ENCODE measurements at places on chromosomes 11 and 22. TPM values are rescaled to one million over a fixed set of nuclear protein-coding genes. Genes with fewer than 3 reads are reported as not detected.

ABCC8 gene
- total RNA-seq = 0.48 TPM

HBB gene
- 3,180 TPM for total RNA-seq

CCDC134 gene
- total RNA-seq = 7.5 TPM

F2 gene
- total RNA-seq = not detected

APLNR gene
- total RNA-seq = 1.7 TPM

SHISAL1 gene
- 3.9 TPM for total RNA-seq

OSM gene
- 4.8 TPM for total RNA-seq

SYT12 gene
- total RNA-seq = 3.1 TPM

OR4D5 gene
- 7.2 TPM for total RNA-seq

POLDIP3 gene
- 15.4 TPM for total RNA-seq

MISFA gene
- 1.7 TPM for total RNA-seq

CHRM1 gene
- total RNA-seq = 2.4 TPM

APOA4 gene
- 3.4 TPM for total RNA-seq

ARL2 gene
- 60.2 TPM for total RNA-seq

DNA sequence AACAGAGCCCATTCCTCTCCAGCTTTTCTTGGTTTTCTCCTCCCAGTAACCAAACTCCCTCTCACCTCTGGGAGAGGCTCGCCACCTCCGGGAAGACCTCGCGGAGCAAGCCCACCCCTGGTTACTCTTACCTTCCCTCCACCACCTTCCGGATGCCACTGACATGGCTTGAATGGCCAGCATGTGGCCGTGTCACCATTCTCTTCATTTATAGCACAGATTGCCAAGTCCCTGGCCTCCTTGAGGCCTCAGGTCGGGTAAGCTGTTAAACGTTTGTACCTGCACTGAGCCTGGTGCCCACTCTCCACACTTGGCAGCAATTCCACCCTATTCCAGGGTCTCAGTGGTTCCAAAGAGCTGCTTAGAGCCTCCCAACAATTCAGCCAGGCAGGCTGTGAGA, 8.0 kb upstream of the FXYD2 start:
- DNase-seq = no peak

DNA sequence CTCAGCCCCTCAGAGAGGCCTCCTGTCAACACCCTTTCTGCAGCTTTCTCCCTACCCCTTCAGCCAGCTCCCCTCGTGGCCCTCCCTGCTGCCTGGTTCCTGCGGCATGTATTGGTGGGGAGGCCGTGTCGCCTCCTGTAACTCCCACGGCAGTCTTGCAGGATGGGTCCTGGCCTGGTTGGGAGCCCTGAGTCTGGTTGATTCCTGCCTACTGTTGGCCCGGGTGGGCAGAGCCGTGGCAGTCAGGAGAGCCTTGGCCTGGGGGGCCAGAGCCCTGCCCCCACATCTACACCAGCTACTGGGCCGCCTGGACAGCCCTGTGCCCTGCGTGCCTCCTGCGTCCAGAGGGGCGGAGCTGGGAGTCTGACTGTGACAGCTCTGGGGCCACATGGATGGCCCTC, 30.3 kb upstream of the GRAMD4 start:
- DNase-seq = no peak

DNA sequence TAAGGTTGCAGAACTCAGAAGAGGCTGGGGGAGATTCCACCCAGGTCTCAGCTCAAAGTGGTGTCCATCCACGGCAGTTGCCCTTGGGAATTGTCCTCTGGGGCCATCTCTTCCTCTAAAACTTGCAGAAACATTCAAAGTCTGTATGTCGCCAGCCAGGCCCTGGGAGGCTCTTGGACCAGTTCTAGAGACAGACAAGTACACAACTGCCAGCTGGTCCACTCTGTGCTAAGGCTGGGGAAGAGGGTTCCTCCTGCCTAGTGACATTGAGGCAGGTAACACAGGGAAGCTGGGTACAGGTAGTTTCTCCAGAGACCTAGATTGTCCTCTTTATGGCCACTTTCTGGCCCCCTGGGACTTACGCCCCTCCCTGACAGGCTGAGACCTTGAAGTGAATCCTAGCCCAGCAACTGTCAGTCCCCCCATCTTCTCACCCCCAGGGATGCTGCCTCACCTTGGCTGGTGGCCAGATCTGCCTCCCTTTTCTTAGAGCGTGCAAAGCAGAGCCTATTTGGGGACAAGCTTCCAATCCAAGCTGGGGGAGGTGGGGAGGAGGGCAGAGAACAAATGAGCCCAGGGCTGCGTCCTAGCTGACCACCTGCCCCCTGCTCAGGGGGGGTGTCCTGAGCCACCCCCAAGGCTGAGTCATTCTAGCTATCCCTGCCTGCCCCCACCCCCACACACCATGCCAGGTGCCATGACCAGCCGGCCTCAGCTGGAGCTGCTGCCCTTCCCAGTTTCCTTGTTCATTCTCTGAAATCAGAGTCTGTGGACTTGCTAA, 8.4 kb downstream of the FAM83F start:
- DNase-seq = no peak

GRCh38 chr11:6415797-6416196, 3.1 kb downstream of the APBB1 start:
- no peak for DNase-seq

DNA sequence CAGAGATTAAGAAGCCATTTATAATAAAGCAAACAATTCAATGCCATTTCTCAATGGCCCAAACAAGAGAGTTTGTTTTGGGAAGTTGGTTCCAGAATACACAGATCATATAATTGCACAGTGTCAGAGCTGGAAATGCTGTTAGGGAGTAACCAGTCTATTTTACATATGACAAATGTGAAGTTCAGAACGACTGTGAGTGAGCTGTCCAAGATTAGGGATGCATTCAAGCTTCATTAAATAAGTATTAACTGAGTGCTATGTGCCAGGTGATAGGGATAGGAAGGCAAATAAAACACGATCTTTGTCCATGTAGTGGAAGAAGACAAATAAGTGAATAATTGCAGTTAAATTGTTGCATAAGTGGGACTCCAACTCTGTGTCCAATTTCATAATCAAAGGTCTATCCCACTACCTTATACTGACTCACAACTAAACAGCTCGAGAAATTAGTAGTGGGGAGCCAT, 33.1 kb upstream of the PICALM start:
- no peak for DNase-seq

DNA sequence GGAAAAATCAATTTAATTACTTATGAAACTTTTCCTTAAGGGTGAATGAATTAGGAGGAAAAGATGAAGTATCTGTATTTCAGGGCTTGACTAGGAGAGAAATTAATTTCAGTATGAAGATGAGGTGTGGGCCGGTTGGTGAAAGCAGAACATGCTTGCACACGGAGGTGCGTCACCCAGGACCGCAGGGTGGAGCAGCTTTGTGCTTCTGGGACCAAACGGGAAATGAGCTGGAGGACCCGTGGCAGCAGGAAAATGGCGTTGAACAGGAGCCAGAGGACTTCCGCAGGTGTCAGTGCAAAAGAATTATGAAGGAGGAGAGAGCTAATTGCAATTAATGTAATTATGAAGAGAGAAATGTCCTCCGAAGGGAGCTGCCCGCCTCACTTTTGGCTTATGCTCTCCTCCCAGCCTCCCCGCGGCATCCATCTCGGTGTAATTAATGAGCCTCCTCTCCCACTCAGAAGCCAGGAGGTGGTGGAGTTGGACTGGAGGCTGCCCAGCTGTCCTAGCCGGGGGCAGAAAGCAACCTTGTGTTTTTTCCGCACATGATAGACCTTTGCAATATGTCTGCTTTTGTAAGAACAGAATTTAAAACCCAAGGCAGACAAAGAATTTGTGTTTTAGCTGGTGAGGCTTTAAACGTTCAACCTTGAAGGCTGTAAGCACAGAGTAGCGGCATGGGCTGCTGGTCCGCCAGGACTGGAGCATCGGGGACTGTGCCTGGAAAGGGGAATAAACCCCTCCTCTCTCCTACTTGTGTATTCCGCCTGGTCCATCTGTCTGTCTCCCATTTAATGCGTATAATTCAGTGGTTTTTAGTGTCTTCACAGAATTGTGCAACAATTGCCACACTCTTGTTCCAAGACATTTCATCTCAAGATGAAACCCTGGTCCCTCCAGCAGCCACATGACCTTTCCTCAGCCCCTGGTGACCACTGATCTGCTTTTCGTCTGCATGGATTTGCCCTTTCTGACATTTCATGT, 180.6 kb downstream of the TBC1D22A start:
- DNase-seq = peak; percentile 15

GRCh38 chr11:118338637-118339061, 3.9 kb downstream of the CD3D start:
- no peak for DNase-seq

DNA sequence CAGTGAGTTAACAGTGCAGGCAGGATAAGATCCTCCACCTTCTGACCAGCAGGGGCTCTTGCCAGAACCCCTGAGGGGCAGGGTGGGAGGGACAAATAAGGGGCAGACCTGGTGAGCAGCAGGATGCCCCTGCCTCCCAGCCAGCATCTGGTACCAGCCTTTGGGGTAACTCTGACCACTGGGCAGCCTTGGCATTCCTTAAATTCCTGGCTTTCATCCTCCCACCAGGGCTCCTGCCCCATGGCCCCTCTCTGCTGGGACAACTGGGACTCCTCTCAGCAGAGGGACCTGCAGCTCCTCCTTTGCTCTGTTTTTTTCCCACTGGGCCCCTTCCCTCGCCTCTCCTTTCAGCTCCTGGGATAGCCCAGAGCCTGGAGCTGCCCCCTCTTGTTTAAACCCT, 98.0 kb upstream of the CD82 start:
- no peak for DNase-seq

GRCh38 chr22:41184679-41185078, 20.4 kb upstream of the L3MBTL2 start:
- no peak for DNase-seq

DNA sequence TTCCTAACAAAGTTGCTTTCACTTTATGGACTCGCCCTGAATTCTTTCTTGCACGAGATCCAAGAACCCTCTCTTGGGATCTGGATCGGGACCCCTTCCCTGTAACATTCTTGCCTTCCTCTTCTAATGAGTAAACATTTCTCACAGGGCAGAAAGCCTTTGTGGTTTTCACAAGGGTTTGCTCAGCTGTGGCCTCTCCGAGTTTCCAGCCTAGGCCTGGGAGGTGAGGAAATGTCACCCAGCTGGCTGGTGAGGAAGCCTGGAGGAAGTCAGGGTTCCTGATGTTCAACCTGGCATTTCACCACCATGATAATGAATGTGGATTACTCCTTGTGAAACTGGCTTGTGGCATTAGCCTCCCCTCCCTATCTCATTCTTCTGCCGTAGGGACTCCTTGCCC, 224.9 kb downstream of the DSCAML1 start:
- DNase-seq = no peak

GRCh38 chr11:123235656-123236261, 40.7 kb upstream of the CLMP start:
- peak; percentile 41 for DNase-seq

GRCh38 chr11:109853156-109853776, 239.9 kb upstream of the ZC3H12C start:
- DNase-seq = peak; percentile 78

DNA sequence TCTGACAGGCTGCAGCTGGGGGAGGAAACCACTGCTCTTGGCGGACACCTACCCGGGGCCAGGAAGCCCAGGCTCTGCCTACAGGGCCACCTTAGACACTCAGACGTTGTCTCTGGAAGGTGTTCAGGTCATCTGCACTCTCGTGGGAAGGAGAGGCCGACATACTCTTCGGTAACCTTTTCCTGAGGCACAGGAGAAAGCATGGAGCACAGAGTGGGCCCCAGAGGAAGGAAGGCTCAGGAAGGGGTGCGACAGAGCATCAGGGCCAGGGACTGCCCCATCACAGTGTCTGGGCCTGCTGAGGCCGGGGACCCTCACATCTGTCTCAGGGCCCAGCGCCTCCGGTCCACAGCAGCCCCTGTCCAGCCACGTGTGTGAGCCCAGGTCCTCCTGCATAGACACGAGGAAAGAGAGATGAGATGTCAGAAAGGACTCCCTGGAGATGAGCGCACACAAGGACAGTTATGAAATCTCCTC, 18.2 kb upstream of the TUB start:
- no peak for DNase-seq

- DNase-seq = no peak
These were observed 1.4 kb upstream of the FTH1 start for GRCh38 chr11:61968758-61969390.

GRCh38 chr11:66685276-66686099, 7.8 kb upstream of the RBM4B start:
- no peak for DNase-seq

DNA sequence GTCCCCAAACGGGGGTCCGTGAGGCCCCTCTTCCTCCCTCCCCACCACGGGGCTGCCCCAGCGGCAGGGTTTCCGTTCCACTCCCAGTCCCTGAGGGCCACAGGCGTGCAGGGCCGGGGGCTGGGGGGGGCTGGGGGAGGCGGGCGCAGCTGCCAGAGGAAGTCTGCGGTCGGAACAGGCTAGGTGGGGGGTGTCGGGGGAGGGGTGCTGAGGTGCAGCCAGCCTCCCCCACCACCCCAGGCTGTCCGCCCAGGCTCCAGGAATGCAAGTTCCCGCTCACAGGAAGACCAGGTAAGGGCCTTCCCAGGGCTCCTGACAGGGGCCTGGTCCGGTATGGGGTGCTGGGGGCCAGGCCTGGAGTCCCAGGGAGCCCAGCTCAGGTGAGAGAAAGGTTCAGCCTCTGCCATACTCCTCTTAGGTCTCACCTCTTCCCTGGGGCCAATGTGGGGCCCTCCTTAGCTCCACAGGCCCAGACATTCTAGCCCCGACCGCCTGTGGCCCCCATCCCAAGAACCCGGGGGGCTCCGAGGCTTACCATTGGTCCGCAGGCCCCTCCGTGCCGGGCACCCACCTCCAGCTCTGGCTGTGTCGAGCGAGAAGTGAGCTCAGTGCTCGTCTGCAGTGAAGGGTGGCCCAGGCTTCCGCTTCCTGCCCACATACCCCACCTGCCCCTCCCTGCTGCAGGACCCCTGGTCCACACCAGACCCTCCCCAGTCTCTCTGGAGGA, at the start of gene PTPRCAP:
Gene PTPRCAP, minus strand, starts transcription at position 601 of the 727 bp plus-strand sequence. Its CDS starts 63 bp downstream, at position 538.
- no peak for DNase-seq

DNA sequence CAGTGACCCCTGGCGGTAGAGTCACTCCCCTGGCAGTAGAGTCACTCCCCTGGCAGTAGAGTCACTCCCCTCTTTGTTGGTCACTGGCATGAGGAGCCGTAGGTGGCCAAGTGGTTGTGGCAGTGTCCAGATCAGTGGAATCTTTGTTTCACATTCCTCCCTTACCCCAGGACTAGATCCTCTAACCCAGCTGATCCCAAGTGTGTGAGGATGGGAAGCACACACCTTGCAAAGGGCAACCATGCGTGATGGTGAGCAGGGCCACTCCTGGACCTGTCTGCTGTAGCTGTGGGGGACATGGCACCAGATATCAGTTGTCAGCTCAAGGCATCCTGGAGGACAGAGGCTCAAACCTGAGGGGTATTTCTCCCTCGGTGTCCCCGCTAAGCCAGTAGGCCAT, 37.8 kb downstream of the OSBP2 start:
- no peak for DNase-seq

DNA sequence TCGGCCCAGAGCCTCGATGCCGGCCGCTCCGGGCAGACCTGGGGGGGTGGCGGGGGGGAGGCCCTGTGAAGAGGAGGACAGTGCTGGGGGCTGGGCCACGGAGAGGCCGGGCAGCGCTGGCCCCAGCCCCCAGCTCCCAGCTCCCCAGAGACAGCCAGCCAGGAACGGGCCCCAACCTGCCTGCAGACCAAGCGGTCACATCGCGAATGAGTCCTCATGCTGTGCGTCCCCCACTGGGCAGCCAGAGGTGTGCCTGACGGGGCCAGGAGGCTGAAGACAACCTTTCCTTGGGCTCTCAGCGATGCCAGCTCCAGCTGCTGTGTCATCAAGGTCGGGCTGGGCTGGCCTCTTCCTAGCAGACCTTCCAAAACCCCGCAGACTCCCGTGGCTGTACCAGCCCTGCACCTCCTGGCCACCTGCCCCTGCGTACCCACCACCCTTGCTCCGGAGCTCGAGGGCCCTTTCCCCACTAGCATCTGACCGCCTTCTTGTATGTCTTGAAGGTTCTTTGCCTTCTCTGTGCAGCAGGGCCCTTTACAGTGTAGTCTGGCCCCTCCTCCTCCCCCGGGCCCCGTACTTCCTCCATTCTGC, 88.4 kb downstream of the CDKN1C start:
- DNase-seq = no peak

Measured in umbilical cord (tissue), 2 donors.